ENCODE measurements at places on chromosomes 1 and 21.

GRCh38 chr1:203544485-203544884 lies 50.5 kb downstream of the OPTC start:
- DNase-seq = no peak

- DNase-seq = no peak
These were observed 12.0 kb upstream of the SYT14 start for GRCh38 chr1:209926045-209926444.

- no peak for DNase-seq
These were observed 200.6 kb downstream of the GRIK1 start for GRCh38 chr21:29739176-29739575.

DNA sequence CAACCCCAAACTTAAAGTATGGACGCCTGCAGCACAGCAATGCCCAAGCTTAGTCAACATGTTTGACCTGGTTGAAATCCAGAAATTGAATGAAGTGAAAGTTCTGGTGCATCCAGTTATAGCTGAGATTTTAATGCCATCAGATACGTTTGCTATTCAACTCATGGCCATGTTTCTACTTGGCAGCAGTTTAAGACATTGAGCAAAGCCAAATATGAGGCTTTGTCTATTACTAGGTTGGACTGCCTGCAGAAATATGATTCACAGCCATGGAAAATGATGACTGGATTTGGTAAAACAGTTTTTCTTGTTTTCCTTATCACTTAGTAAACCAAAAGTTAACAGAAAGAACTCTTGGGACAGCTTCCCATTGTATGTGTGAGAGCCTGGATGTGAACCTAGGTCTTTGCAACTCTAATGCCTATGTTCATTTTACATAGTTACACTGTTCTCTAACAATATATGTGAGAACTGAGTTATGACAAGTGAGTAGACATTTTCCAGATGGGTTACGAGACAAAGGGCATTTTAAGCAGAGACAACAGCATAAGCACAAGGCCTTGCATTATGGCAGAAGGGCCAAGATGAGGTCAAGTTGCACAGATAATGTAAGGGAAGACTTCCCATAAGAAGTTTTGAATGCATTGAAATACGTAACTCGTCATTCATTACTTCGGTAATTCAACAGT lies 32.4 kb upstream of the MYSM1 start:
- no peak for DNase-seq

DNA sequence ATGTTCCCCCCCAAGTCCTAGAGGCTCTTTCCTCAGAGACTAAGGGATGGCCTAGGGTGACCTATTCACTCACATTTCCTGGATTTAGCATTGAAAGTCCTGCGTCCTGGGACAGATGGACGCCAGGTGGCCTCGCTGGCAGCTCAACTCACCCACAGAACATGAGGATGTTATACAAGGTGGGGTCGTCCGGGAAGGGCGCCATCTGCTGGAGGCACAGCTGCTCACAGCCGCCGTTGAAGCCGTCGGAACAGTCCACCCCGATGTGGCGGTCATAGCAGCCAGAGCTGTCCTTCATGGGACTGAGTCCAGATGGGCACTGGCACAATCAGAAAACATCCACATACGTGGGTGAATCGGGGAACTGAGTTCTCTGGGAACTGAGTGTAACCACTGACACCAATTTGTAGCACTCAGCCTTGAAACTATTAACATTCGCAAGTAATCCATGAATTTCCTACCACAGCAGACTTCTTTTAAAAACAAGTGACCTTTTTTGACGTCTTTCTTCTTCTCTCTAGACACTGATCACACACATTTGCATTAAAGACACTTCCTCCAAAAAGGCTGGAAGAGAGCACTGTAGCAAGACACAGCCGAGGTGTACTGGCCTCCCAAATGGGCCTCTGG lies 215.4 kb downstream of the ASTN1 start:
- no peak for DNase-seq

DNA sequence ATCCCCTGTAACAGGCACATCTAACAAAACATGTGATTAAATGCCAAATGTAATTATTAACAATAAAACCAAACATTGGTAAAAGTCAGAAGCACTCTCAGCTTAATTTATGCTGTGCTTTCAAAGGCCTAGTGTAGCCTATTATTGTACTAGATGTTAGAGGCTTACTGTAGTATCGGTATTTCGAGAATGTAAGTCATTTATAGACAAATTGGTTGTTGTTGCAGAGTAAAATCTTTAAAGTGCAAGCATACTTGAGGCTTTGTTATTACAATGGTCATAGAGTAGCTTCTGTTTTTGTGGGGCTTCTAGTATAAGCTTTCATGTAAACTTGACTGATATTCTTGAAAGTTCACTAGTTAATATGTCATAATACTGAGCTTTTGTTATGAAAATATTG lies 965.8 kb downstream of the PLA2G4A start:
- no peak for DNase-seq

- DNase-seq = no peak
These were observed 665.7 kb downstream of the MRPL39 start for GRCh38 chr21:24941316-24942185.

DNA sequence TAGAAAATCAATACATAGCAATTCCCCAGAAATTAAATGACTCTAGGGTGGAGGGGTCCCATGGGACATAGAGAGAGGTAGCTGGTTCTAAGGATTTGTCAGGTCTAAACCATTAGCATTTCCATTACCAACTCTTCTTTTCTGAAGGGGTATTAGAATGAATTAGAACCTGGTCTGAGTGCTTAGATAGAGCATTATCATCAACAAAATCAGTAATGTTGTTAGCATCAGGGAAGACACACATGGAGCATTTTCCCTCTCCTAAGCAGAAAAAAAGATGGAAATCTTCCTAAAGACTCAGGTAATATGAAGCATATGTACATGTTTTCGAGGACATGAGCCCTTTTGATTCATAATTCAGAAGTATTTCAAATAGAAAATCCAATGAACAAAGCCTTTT lies 984.4 kb upstream of the NCAM2 start:
- DNase-seq = no peak

DNA sequence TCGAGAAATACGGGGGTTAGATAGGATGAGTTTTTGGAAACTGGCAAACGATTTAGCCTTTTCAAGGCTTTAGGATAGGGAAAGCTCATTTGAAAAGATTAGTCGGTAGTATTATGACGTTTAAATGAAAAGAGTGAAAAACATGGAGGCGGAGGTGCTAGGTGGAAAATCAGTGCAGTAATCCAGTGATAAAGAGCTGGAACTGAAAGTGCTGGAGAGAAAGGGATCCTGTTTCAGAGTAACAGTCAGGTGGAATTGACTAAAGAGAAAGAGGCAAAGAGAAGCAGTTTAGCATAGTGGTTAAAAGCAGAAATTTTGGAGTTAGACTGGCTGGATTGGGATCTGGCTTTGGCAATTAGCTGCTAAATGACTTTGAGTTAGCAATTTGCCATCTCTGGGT lies 945 bp downstream of the WDR3 start:
- no peak for DNase-seq

GRCh38 chr1:207841901-207842300 lies 69.0 kb downstream of the CD34 start:
- DNase-seq = no peak

- DNase-seq = no peak
These were observed 45.7 kb downstream of the MAP3K21 start for GRCh38 chr1:233373226-233373625.

GRCh38 chr1:83693427-83694126 lies 305.4 kb downstream of the TTLL7 start:
- DNase-seq = no peak

GRCh38 chr21:45151445-45152160 lies 77.2 kb downstream of the ADARB1 start:
- DNase-seq = no peak

DNA sequence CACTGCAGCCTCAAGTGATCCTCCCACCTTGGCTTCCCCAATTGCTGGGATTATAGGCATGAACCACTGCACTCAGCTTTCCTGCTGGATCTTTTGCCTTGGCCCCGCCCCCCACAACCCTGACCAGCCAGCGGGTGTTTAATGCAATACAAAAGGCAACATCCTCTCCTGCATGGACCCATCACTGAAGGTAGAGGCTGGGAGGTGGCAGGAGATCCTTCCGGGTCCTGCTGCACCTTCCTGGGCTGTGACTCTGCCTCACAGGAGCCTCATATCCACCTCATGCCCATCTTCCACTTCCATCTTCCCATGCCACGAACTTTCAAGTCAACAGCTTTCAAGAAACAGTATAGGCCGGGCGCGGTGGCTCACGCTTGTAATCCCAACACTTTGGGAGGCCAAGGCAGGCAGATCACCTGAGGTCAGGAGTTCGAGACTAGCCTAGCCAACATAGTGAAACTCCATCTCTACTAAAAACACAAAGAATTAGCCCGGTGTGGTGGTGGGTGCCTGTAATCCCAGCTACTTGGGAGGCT lies 11.7 kb upstream of the WNT9A start:
- DNase-seq = no peak

DNA sequence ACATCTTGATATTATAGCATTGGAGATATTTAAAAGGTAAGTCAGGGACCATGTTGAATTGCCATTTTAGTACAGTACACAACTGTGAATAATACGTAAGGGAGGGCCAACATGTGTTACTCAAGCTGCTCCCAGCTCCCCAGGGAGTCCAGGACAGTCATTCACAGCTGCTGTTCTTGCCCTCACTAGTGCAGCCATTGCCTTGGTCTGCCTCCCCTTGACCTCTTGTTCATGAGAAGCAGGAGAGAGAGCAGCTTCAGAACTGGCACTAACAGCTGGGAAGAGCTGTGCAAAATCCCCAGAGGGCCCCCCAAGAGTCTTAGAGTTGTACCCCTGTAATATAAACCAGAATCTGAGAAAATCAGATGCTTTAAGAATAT lies 16.4 kb downstream of the TCEANC2 start:
- no peak for DNase-seq

DNA sequence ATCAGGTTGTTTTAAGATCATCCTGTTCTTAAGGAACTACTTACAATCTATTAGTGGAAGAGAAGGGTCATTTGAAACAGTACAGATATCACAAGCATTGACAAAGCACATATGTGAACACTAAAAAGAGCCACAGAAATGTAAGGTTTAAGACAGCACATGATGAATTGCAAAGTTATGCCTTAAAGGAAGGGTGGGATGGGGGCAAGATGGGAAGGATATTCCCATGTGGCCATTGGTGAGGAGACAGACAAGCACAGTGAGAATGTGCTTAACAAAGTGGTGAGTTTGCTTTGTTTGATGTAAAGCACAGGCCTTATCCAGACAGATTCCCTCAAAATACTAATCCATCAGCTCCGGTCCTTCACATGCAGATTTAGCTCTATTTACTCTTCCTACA lies 151.6 kb upstream of the IVNS1ABP start:
- no peak for DNase-seq

DNA sequence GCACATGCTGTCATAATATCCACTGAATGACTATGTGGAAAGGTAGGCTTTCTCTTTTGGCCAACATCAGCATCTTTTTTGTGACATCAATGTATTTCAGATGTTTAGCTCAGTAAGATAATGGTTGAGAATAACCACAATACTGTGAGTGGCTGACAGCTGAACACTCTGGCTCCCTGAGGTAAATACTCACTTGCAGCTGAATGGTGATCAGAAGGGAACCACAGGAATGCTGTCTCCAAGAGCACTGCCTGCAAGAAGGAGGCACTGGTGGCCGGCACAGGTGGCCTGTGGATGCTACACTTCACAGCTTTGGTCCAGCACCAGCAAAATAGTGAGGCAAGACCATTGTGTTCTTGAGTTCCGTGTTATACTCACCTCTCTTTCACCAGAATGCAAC lies 118.7 kb upstream of the PPM1J start:
- no peak for DNase-seq

DNA sequence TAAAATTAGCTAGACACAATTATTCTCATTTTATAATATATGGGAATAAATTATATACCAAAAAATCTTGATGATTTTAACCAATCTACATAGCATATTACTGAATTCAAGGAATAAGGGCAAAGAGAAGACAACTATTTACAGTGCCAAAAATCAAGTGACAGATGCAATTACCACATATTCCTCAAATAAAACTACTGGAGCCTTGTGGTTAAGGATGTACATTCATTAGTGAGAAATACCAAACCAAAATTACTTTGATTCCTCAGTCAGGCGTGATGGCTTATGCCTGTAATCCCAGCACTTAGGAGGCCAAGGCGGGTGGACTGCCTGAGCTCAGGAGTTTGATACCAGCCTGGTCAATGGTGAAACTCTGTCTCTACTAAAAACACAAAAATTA lies 68.8 kb upstream of the RBM34 start:
- DNase-seq = no peak

DNA sequence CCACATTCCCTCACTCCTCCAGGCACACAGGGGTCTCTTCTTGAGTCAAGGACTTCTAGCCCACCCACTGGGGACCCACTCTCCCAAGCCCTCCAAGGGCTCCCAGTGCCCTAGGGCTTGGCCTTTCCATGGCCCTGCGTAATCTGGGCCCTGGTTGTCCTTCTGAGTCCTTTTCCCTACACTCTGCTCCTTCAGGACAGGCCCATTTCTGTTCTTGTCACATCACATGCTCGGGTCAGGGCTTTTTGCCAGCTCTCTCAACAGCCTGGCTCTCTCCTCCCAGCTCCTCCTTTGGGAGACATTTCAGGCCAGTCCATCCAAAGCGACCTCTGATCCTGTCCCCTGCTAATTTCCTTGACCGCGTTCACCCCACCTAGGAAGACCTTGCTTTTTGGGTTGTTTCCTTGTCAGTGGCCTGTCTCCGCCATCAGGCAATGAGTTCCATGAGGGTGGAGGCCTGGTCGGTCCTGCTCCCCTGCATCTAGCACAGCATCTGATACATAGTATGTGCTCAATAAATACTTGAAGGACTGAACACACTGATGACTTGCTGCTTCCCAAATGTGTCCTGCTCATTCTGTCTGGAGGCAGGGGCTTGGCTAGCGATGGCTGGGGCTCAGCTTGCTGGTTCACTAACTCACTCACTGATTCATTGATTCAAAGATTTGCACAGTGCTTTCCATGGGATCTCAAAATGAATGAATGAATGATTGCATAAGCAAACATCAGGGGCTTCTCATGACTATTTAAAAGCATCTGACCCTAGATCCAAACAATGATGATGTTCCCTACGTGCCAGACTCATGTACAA lies 44.8 kb downstream of the DHRS3 start:
- DNase-seq = no peak

DNA sequence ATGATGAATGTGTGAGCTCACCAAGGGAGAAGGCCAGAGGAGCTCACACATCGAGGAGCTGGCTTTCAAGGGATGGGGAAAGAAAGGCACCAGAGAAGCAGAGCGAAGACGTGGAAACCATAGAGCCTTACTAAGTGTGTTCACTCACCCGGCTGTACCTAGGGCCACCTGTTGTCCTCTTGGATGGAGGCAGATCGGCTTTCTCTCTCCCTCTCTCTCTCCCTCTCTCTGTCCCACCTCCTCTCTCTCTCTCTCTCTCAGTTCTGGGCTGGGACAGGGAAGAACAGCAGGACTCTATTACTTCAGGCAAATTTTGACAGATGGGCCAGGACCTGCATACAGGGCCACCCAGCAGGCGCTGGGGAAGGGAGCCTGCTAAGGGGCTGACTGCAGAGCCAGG lies 64.8 kb downstream of the HIVEP3 start:
- DNase-seq = no peak

- no peak for DNase-seq
These were observed 56.7 kb downstream of the HSF2BP start for GRCh38 chr21:43602266-43603232.
